ENCODE measurements at places on chromosomes 7 and 10. TPM values are rescaled to one million over a fixed set of nuclear protein-coding genes. Genes with fewer than 3 reads are reported as not detected.

The SLIT1 gene
- 1.4 TPM for total RNA-seq

DNA sequence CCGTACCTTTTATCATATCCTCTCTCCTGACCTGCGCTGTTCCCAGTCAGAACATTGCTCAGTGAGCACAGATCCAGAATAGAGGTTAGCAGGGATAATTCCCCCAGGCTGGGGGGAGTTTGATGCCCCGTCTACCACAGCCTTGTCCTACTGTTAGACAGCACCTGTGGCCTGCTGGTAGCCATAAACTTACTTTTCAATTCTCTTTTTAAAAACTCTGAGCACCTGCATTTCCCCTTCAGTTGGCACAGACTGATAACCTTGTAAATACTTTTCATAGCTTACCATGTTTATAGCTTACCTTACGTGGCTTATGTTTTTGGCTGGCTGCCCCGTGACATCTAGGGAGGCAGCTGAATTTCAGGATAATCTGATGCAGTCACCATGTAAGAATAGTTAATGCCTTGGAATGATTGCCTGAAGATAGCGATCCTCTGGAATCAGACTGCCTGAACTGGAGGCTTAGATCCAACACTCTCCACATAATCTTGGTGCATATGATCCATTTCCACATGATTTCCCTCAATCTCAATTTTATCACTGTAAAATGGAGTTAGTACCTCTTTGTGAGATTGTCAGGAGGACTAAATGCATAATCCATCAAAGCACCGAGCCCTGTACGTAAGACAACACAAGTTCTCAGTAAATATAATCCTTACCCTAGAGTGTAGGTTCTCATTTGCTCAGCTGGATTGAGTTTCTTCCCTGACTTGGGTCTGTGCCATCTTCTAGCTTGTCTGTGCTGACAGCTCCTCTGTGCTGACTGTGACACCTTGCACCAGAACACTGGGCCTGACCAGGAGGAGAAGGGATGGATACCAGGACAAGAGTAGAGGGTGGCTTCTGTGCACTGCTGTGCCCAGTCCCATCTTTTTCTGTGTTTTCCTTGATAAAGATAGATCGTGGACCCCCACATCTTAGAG, 111.7 kb upstream of the GJD4 start:
- no peak for DNase-seq
- H3K27ac ChIP-seq: peak overlapping the region; percentile 18
- no peak overlapping the region for H3K4me3 ChIP-seq
- H3K27me3 ChIP-seq: no peaks in the 10 kb centered on the region

The EIF3A gene
- total RNA-seq: 113 TPM

GRCh38 chr10:15084502-15084922, 4.1 kb downstream of the ACBD7 start:
- DNase-seq: no peak
- H3K36me3 ChIP-seq: no peaks in the 10 kb centered on the region

- DNase-seq: no peak
- H3K27me3 ChIP-seq: no peaks in the 10 kb centered on the region
- no peaks in the 10 kb centered on the region for H3K36me3 ChIP-seq
- no peak overlapping the region for H3K4me3 ChIP-seq
- no peaks in the 10 kb centered on the region for H3K4me1 ChIP-seq
These were observed 43.1 kb upstream of the KDM7A start for GRCh38 chr7:140219672-140220524.

The PPP1R17 gene
- not detected for total RNA-seq

GRCh38 chr7:6453734-6454133, 6.0 kb upstream of the DAGLB start:
- H3K27ac ChIP-seq: no peak overlapping the region
- H3K4me3 ChIP-seq: no peak overlapping the region
- DNase-seq: peak; percentile 26
- no peaks in the 10 kb centered on the region for H3K4me1 ChIP-seq
- H3K27me3 ChIP-seq: no peaks in the 10 kb centered on the region

GRCh38 chr7:24939416-24939815, 40.6 kb downstream of the OSBPL3 start:
- DNase-seq: no peak
- no peaks in the 10 kb centered on the region for H3K4me1 ChIP-seq
- H3K4me3 ChIP-seq: no peak overlapping the region

DNA sequence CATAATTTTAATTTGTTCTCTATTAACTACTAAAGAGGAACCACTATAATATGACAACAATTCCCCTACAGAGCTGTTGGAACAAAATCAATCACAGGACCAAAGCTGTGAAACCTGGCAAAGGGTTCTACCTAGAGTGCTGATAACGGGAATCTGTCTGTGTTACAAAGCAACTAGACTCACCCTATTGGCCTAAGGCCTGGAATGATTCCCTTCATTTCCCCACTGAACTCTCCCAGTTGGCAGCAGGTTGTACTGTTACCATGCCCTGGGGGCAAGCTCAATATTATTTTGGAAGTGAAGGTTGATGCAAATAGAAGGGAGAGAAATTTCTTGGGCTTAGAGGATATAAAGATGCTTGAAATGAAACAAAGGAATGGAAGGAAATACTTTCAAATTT, 81.8 kb downstream of the SEMA3A start:
- peak overlapping the region; percentile 48 for H3K27ac ChIP-seq
- H3K4me1 ChIP-seq: peaks cover 43% of the 10 kb centered on the region
- no peaks in the 10 kb centered on the region for H3K27me3 ChIP-seq
- H3K36me3 ChIP-seq: peaks cover 12% of the 10 kb centered on the region

DNA sequence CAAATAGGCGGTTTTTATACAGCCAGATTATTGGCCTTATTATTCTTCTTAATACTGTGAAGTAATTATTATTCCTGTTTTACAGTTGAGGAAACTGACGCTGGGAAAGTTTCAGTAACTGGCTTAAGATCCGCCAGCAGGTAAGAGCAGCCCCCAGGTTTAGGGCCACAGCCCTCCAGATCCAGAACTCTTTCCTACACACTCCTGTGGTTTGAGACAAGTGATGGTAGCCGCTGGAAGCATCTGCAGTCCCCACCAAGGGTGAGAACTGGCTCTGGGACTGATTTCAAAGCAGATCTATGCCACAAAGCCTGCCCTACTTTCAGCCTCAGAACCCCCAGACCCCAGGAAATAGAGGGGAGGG, 3.0 kb upstream of the UNC5B start:
- no peak overlapping the region for H3K27ac ChIP-seq
- DNase-seq: no peak
- H3K27me3 ChIP-seq: peaks cover 17% of the 10 kb centered on the region
- H3K4me3 ChIP-seq: no peak overlapping the region

DNA sequence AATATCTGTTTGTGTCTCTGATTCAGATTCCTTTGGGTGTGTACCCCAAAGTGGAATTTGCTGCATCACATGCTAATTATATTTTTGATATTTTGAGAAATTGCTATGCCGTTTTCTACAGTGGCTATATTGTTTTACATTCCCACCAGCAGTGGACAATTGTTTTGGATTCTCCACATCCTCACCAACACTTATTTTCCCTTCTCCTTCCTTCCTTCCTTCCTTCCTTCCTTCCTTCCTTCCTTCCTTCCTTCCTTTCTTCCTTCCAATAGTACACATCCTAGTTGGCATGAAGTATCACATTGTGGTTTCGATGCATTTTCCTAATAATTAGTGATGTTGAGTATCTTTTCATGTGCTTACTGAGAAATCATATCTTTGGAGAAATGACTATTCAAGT, 535.5 kb downstream of the SH2D4B start:
- DNase-seq: no peak
- no peaks in the 10 kb centered on the region for H3K4me1 ChIP-seq
- H3K27me3 ChIP-seq: no peaks in the 10 kb centered on the region
- H3K4me3 ChIP-seq: no peak overlapping the region
- no peaks in the 10 kb centered on the region for H3K36me3 ChIP-seq
- H3K27ac ChIP-seq: no peak overlapping the region

GRCh38 chr10:83333566-83333965, 805.7 kb upstream of the GHITM start:
- H3K36me3 ChIP-seq: no peaks in the 10 kb centered on the region
- no peak overlapping the region for H3K4me3 ChIP-seq
- no peak overlapping the region for H3K27ac ChIP-seq
- no peak for DNase-seq
- no peaks in the 10 kb centered on the region for H3K4me1 ChIP-seq

All from sigmoid colon (tissue), 7 donors.